Colonic mucosa (tissue), 4 donors: ENCODE measurements at places on chromosomes 12 and 14. TPM values are rescaled to one million over a fixed set of nuclear protein-coding genes. Genes with fewer than 3 reads are reported as not detected.

DNA sequence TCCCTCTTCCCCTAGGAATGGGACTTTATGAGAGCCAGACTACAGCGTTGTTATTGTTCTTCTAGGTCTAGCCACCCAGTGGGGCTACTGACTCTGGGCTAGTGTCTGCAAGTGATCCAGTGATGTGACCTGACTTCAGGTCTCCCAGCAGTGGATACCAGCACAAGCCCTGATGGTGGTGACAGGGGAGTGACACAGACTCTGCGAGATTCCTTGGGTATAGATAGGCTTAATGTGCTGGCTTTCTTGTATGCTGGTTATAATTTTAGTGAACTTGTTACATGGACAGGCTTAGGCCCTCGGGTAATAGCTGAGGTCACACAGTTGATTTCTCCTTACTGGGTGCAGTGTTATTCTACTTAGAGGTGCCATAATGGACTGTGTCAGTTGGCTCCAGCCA is 106.9 kb downstream of the TBC1D30 start:
- no peak for DNase-seq
- no peaks in the 10 kb centered on the region for H3K4me1 ChIP-seq
- no peak overlapping the region for H3K4me3 ChIP-seq
- no peaks in the 10 kb centered on the region for H3K36me3 ChIP-seq
- no peak overlapping the region for H3K27ac ChIP-seq
- no peaks in the 10 kb centered on the region for H3K27me3 ChIP-seq

Gene CSRP2
- total RNA-seq: 5.8 TPM

Gene INTS13
- total RNA-seq: 15.8 TPM

- no peak overlapping the region for H3K27ac ChIP-seq
- H3K4me3 ChIP-seq: no peak overlapping the region
- DNase-seq: no peak
- peaks cover 47% of the 10 kb centered on the region for H3K27me3 ChIP-seq
Measured at GRCh38 chr12:27974735-27975221, 2.2 kb upstream of the PTHLH start.

GRCh38 chr12:27013611-27014084 is 536 bp downstream of the TM7SF3 start:
- H3K27me3 ChIP-seq: no peaks in the 10 kb centered on the region
- H3K27ac ChIP-seq: peak overlapping the region; percentile 90
- DNase-seq: peak; percentile 52
- no peaks in the 10 kb centered on the region for H3K36me3 ChIP-seq
- peak overlapping the region; percentile 80 for H3K4me3 ChIP-seq

Gene CFAP73
- not detected for total RNA-seq

DNA sequence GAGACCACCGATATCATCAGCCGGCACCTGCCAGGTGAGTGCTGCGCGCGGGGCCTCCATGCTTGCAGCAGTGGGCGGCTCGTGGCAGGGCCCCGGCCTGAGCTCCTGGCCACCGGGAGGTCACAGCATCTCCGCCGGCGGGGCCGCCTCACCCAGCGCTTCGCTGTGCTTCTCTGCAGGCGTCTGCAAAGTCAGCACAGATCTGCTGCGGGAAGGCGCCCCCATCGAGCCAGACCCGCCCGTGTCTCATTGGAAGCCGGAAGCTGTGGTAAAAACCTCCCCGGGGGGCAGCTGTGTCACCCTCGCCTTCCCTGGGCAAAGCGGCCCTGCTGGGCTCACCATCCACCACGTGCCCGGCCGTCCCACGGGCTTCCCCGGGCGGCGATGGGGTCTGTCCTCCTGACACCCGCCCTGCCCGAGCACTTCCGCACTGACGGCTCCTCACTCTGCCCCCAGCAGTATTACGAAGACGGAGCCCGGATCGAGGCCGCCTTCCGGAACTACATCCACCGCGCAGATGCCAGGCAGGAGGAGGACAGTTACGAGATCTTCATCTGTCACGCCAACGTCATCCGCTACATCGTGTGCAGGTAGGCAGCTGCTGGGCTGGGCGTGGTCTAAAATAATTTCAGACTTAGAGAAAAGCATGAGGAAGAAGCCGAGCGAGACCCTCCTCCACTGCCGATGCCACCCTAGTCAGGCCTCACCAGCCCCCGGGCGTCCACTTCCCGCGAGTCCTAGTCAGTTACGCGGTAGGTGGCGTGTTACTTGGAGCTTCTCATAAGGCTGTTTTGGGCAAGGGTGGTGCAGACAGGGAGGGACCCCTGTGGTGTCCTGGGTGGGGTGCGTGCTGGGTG is 7.1 kb downstream of the PGAM5 start:
- H3K27ac ChIP-seq: no peak overlapping the region
- no peaks in the 10 kb centered on the region for H3K4me1 ChIP-seq
- H3K27me3 ChIP-seq: no peaks in the 10 kb centered on the region
- DNase-seq: no peak

GRCh38 chr14:21557084-21557901 is 22.6 kb downstream of the OR10G3 start:
- no peak overlapping the region for H3K27ac ChIP-seq
- H3K36me3 ChIP-seq: no peaks in the 10 kb centered on the region
- DNase-seq: peak; percentile 82
- H3K4me3 ChIP-seq: no peak overlapping the region

Gene SDR9C7
- total RNA-seq: not detected

Gene RNASE3
- total RNA-seq: not detected

Gene SRRM4
- total RNA-seq: not detected

DNA sequence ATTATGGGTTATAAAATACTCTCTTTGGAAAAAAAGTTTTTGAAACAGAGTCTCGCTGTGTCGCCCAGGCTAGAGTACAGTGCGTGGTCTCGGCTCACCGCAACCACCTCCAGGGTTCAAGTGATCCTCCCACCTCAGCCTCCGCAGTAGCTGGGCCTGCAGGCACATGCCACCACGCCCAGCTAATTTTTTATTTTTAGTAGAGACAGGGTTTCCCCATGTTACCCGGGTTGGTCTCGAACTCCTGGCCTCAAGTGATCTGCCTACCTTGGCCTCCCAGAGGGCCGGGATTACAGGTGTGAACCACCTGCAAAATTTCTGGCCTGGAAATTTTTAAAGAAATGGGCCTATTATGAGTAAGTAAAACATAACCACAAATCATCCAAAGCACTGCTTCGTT is 3.8 kb downstream of the USP15 start:
- H3K36me3 ChIP-seq: no peaks in the 10 kb centered on the region
- no peak for DNase-seq
- no peaks in the 10 kb centered on the region for H3K27me3 ChIP-seq

DNA sequence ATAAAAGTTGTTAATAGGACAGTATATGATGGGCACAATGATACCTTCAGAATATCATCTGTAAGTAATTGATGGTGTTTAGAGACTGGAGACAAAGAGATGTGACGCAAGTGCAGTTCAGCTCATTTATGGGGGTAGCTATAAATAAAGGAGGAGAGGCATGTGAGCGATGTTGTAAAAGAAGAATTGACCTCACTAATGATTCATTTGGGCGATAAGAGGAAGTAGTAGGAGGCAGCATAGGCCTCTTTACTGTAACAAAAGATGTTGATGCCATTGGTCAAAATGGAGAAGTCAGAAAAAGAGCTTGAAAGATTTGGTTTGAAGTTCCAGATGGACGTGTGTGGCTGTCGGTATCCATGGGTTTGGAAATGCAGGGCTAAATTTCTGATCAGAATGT is 70.0 kb downstream of the FLRT2 start:
- DNase-seq: no peak
- no peaks in the 10 kb centered on the region for H3K36me3 ChIP-seq
- no peaks in the 10 kb centered on the region for H3K4me1 ChIP-seq
- no peaks in the 10 kb centered on the region for H3K27me3 ChIP-seq
- H3K4me3 ChIP-seq: no peak overlapping the region

DNA sequence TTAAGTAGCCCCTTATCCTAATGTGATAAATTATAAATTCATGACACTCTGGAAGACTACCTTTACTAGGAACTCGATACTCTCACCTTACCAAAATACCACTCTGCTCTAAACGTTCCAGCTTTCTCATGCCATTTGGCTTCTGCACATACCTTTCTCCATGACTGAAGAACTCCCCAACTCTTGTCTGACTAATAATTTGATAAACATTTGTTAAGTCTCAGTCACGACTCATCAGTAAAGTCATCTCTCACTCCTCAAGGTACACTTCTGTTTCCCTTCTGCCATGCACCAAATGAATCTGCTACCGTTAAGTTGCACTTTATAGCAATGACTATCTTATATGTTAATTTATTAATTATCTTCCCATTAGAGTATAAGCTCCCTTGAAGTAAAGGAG is 498.3 kb upstream of the NOVA1 start:
- H3K27ac ChIP-seq: no peak overlapping the region
- no peak for DNase-seq
- no peaks in the 10 kb centered on the region for H3K27me3 ChIP-seq

DNA sequence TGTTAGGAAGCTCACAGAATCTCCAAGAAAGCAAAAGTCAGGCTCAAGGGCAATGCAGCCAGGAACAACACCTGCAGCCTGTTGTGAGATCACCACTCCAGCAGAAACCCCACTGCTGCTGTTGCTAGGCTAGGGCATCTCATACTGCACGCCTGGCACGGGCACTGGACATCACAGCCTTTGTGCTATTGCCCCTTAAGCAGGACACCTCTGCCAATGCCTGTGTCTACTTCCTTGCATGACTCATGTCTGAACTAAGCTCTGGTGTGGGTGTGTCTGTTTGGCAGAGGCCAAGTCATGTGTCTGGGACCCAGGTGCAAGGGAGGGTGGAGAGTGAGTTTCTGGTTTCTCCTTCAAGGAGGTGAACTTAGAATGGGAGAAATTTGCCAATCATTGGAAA is 10.0 kb upstream of the DDX47 start:
- H3K4me3 ChIP-seq: no peak overlapping the region
- no peaks in the 10 kb centered on the region for H3K27me3 ChIP-seq
- no peaks in the 10 kb centered on the region for H3K36me3 ChIP-seq
- DNase-seq: peak; percentile 91
